CD4-positive, alpha-beta T cell (primary cell): ENCODE measurements at places on chromosomes 3 and 15. TPM values are rescaled to one million over a fixed set of nuclear protein-coding genes. Genes with fewer than 3 reads are reported as not detected.

DNA sequence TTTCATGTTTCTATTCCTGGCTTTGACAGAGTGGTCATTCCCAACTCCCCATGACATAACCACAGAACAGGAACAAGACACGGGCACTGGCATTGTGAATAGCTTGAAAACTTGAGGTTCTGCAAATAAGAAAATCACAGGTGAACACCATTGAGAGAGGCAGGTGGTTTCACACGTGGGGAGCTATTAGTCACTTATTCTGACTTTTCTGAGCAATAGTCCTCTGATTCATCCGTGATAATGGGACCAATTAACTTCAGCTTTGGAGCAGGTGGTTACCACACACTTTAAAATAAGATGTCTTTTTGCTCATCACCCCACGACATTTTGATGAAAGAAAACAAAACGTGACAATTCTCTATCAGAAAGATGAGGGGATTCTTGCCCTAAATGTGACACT, 224.7 kb downstream of the KLF13 start:
- no peaks in the 10 kb centered on the region for H3K27me3 ChIP-seq
- no peak overlapping the region for H3K4me3 ChIP-seq
- no peaks in the 10 kb centered on the region for H3K36me3 ChIP-seq
- H3K4me1 ChIP-seq: no peaks in the 10 kb centered on the region

DNA sequence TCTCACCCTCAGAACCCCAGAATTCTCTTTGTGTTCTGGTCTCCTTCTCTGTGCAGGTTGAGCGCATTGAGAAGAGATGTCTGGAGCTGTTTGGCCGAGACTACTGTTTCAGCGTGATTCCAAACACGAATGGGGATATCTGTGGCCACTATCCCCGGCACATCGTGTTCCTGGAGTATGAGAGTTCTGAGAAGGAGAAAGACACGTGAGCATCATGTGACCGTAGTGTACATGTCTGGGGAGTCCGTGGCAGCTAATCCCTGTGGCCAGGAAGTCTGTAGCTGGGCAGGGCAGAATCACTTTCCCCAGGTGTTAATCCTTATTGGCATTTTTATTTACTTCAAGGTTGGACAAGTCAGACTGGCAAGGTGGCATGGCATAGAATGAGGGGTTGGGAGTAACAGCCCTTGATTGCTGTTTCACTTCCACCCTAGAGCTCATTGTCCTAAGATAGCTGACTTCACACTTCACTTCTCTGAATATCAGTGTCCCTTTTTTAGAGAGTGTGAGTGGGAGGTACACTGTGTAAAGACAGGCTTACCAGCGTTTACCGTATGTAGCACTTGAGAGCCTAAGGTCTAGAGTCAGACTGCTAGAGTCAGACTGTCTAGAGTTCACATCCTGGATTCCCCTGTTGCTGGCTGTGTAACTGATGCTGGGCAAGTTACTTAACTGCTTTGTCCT, 4.4 kb downstream of the MTMR14 start:
- peaks cover 72% of the 10 kb centered on the region for H3K36me3 ChIP-seq
- DNase-seq: no peak
- no peaks in the 10 kb centered on the region for H3K27me3 ChIP-seq
- H3K4me1 ChIP-seq: peaks cover 37% of the 10 kb centered on the region
- no peak overlapping the region for H3K4me3 ChIP-seq

DNA sequence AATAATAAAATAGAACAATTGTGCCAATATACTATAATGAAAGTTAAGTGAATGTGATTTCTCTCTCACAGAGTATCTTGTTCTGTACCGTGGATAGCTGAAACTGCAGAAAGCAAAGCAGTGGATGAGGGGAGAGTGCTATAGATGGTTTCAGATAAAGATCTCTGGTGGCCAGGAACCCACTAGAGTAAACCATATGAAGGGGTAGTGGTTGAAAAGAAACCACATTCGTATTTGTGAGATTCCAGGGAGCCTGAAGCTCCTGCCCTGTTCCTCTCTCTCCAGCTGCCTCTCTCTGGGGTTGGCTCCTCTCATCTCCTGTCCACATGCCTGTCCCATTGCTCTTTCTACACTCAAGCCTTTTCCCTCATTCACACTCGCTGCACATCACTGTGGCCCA, 8.9 kb downstream of the ABHD17C start:
- DNase-seq: no peak
- no peaks in the 10 kb centered on the region for H3K27me3 ChIP-seq
- H3K36me3 ChIP-seq: no peaks in the 10 kb centered on the region
- H3K4me1 ChIP-seq: no peaks in the 10 kb centered on the region

DNA sequence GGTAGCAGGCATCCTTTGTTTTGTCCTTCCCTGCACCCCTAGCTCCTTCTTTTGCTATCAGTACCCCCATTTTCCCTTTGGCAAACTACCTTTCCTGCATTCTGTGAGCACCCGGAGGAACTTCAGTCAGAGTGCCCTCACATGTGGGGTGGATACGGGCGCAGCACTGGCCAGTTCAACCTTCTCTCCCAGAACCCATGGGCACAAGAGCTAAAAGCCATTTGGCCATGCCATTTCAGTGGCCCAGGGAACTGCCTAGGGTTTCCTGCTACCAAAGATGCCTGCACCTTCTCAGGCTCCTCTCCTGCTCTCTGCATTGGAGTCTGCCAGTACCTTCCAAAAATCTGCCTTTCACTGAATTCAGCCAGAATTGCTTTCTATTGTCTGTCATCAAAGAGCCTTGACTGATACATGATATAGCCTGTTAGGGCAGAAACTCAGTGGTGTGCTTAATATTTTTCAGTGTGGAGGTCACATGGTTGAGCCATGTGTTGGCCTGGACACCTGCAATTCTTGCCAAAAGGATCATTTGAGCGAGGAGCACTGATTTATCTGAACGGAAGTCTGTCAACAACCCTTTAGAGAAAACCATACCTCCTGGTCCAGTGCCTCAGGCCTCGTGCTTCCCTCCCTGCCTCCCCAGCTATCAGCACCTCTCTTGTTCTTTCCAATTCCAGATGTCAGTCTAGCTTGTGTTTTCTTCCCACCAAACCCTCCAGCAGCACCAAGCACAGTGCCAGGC, 27.0 kb upstream of the HHATL start:
- H3K4me1 ChIP-seq: no peaks in the 10 kb centered on the region
- no peaks in the 10 kb centered on the region for H3K36me3 ChIP-seq
- H3K27me3 ChIP-seq: no peaks in the 10 kb centered on the region
- no peak overlapping the region for H3K27ac ChIP-seq

GRCh38 chr3:156685198-156685597, 10.8 kb downstream of the TIPARP start:
- H3K4me1 ChIP-seq: peaks cover 27% of the 10 kb centered on the region
- no peak for DNase-seq
- H3K36me3 ChIP-seq: peaks cover 14% of the 10 kb centered on the region
- no peaks in the 10 kb centered on the region for H3K27me3 ChIP-seq

GRCh38 chr15:91890614-91891013, 37.1 kb downstream of the SLCO3A1 start:
- H3K4me3 ChIP-seq: no peak overlapping the region
- no peaks in the 10 kb centered on the region for H3K27me3 ChIP-seq
- no peak for DNase-seq
- H3K36me3 ChIP-seq: no peaks in the 10 kb centered on the region

DNA sequence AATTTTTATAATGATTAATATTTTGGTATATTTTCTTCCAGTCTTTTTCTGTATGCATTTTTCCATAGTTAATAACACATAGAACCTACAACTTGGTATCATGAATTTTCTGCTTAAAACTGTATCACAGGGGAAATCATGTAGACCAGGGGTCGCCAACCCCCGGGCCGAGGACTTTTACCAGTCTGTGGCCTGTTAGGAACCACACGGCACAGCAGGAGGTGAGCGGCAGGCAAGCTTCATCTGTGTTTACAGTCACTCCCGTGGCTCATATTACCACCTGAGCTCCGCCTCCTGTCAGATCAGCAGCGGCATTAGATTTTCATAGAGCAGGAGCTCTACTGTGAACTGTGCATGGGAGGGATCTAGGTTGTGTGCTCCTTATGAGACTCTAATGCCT, 54.7 kb downstream of the RPL22L1 start:
- H3K4me3 ChIP-seq: no peak overlapping the region
- no peak overlapping the region for H3K27ac ChIP-seq
- no peak for DNase-seq
- no peaks in the 10 kb centered on the region for H3K27me3 ChIP-seq
- H3K4me1 ChIP-seq: no peaks in the 10 kb centered on the region

DNA sequence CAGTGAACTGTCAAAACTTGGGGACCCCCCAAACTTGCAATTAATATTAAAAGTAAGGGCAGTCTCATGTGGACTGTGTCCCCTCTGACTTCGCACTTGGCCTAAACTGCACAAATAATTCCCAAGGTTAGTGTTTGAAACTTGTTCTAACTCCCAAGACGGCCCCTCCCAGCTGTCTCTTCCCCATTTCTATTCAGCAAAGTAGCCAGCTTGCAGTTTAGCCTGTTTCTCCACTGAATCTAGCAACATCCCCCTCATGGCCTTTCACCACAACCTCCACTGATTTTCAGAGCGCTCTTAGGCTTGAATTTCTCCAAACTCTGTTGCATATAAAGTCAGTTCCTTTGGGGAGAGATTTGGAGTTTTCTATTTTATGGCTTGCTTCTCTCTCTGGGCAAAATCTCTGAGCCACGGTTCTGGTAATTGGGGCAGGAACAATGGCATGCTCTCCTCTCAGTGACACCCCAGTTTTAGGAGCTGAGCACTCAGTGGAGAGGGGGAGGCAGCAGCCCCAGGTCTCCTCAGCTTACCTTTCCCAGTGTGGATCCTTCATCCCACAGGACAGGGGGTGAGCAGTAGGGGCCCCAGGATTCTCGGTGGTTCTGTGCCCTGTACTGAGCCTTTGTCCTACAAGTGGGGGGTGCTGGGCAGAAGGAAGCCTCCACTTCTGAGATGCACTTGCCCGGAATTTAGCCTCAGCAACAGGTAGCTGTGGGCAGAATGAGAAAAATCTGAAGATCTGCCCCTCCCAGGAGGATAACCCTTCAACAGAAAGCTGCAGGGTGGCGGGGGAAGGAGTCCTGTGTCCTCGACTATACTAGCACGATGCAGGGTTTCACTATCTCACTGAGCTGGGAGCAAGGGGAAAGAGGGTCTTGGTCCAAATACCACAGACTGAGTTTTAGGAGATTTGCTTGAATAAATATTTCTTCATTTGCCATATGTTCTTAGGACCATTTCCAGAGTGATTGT, 39.3 kb upstream of the GATA2 start:
- no peaks in the 10 kb centered on the region for H3K4me1 ChIP-seq
- DNase-seq: no peak
- no peak overlapping the region for H3K27ac ChIP-seq

GRCh38 chr3:117150628-117151027, 441.0 kb downstream of the TUSC7 start:
- no peaks in the 10 kb centered on the region for H3K27me3 ChIP-seq
- H3K4me1 ChIP-seq: no peaks in the 10 kb centered on the region
- H3K27ac ChIP-seq: no peak overlapping the region
- no peaks in the 10 kb centered on the region for H3K36me3 ChIP-seq

DNA sequence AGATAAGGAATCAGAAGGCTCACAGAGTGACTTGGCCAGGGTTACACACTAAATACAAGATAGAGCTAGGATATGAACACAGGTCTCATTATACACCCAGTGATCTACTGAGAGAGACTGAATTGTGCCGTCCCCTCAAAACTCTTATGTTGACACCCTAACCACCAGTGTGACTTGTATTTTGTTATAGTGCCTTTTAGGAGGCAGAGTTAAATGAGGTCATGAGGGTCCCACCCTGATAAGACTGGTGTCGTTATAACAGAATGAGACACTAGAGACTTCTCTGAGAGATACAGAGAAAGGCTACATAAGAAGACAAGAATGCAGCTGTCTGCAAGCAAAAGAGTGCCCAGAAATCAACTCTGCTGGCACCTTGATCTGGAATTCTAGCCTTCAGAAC, 12.6 kb downstream of the KPNA1 start:
- H3K27ac ChIP-seq: no peak overlapping the region
- no peak overlapping the region for H3K4me3 ChIP-seq
- DNase-seq: no peak
- H3K4me1 ChIP-seq: peaks cover 12% of the 10 kb centered on the region

DNA sequence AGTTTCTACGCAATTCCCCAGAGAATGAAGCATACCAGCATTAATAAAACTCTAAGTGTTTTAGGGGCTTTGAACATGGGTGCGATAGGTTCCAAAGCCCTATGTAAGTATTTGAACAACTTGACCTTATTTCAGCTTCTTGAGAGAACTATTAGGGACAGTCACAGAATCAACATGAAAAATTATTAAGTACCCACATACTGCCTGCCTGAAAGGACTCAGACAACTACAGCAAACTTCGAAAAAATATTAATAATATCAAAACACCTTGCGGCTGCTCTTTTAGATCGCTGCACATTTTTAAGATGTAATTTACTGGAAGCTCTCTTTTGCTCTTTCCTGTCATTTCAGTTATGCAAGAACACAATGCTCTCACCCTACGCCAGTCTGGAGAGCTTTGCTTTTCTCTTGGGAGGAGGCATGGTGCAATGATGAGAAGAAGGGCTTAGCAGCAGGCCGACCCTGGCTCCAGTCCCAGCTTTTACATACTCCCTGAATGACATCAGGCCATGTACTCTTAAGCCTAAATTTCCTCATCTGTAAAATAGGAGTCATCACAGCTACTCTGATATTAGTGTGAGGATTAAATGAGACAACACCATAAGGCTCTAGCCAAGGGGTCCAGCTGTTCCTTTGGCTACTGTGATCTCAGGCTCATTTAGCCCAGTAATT, 640.7 kb downstream of the FHIT start:
- H3K27me3 ChIP-seq: no peaks in the 10 kb centered on the region
- no peaks in the 10 kb centered on the region for H3K4me1 ChIP-seq
- no peak for DNase-seq
- no peak overlapping the region for H3K27ac ChIP-seq

- H3K36me3 ChIP-seq: no peaks in the 10 kb centered on the region
- H3K27ac ChIP-seq: no peak overlapping the region
- H3K27me3 ChIP-seq: no peaks in the 10 kb centered on the region
- H3K4me3 ChIP-seq: no peak overlapping the region
- DNase-seq: no peak
- H3K4me1 ChIP-seq: no peaks in the 10 kb centered on the region
Observed at GRCh38 chr3:142259359-142259758, 34.0 kb upstream of the GK5 start.

DNA sequence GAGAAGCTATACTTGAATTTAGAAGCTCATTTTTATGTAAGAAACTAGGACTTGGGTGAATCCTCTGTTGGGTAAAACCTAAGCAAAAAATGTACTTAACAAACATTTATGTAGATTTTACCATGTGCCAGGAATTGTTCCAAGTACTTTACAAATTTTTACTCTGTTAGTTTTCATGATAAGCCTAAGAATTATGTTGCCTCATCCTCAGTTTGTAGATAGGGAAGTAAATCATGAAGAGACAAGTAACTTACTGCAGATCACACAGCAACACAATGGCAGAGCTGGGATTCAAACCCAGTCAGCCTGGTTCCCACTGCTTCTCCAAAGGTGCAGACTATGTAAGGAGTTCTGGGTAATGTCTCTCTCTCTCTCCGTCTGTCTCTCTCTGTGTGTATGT, 169.9 kb downstream of the DIPK2A start:
- H3K27ac ChIP-seq: no peak overlapping the region
- H3K36me3 ChIP-seq: no peaks in the 10 kb centered on the region
- H3K4me1 ChIP-seq: no peaks in the 10 kb centered on the region
- H3K4me3 ChIP-seq: no peak overlapping the region

The FOXL2NB gene
- not detected for total RNA-seq

The ANXA2 gene
- total RNA-seq: 74.5 TPM

The CSK gene
- 114 TPM for total RNA-seq

The LRTM1 gene
- total RNA-seq: not detected

The ZNF80 gene
- total RNA-seq: 0.17 TPM

The GPR176 gene
- total RNA-seq: not detected

The ARHGEF26 gene
- not detected for total RNA-seq
